SK-N-SH treated with all-trans-retinoic acid at 6 μM for 48 hours (cell line): ENCODE measurements at places on chromosomes 6 and 20.
A peak's percentile ranks its signal among the peaks of the same experiment; 100 is the strongest.

DNA sequence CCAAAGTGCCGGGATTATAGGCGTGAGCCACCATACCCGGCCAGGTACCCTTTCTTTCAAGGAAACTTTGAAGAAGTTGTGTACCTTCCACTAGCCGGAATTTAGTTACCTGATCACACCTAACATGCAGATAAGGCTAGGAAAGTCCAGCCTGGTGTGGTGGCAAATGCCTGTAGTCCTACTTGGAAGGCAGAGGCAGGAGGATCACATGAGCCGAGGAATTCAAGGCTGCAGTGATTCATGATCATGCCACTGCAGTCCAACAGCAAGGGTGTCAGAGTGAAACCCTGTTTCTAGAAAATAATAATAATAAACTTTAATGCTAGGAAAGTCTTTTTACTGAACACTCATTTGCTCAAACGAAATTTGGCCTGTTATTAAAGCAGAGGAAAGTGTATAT lies 21.0 kb downstream of the NFYA start:
- no peak for ATAC-seq

GRCh38 chr6:136737871-136738691 lies 54.2 kb downstream of the MAP3K5 start:
- ATAC-seq: 0 out of 3 replicates have a peak, but pooled peaks have one; percentile 25

DNA sequence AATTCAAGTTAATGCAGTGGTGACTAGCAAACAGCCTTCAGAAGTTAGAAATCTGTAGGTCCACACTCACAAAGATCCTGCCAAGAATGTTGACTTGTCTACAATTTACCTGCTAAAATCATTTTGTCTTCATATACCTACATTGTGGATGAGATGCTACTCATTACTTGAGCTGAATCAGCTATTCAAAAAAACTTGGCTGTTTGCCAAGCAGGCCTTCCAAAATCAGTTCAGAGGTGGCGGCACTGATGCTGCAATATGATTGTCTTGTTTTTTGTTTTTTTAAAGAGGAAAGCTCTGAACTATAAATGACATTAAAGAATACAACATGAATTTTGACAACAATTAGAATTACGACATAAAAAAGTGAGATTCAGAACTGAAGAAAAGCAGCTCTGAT lies 354.7 kb upstream of the KHDRBS2 start:
- no peak for ATAC-seq

GRCh38 chr6:138155443-138155842 lies 6.3 kb upstream of the ARFGEF3 start:
- ATAC-seq: no peak

GRCh38 chr6:41728954-41729353 lies 6.5 kb downstream of the TFEB start:
- no peak for ATAC-seq
